MG63 (cell line): ENCODE measurements at places on chromosomes 16 and 17. TPM values are rescaled to one million over a fixed set of nuclear protein-coding genes. Genes with fewer than 3 reads are reported as not detected.

DNA sequence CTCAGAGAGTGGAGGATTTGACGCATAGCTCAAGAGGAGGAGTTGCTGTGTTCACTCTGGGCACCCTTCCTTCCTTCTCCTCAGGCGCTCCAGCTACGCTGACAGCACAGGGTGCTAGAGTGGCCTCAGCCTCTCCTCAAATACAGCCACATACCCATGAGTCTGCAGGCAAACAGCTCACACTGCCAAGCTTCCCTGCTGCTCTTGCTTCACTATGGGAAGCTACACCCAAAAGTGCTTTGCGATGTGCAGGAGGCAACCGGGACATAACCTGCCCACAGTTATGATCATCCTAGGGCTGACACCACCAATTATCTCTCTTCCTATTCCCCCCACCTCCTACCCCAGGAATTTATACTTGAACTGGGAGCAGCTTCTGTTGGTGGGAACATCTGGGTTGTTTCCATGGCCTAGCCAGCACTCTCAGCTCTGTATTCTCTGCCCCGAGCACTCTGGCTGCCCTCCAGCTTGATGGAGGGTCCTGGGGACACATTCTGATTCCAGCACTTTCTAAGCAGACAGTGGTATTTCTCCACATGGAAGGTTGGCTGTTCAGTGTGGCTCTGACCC is 40.3 kb upstream of the SREBF1 start:
- DNase-seq: peak; percentile 26

GRCh38 chr16:49698453-49698815 is 157.5 kb downstream of the ZNF423 start:
- DNase-seq: no peak

GRCh38 chr16:46836534-46837530 is 5.9 kb upstream of the C16orf87 start:
- no peak for DNase-seq

- no peak for DNase-seq
These were observed 14.2 kb downstream of the NFAT5 start for GRCh38 chr16:69579783-69580481.

DNA sequence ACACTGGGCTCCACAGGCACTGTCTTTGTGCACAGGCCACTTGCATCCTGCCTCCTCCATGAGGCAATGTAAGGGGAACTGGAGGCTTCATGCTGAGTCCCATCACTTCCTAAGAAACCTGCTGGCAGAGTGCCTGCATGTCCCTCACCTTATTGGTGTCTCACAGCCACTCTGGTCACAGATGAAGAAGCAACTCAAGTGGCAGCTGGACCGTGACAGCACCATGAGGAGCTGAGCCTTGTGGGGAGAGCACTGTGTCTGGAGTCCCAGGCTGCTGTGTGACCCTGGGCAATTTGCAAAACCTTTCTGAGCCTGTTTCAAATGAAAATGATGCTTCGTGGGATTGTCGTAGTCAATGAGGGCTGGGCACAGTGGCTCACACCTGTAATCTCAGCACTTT is 19.5 kb downstream of the ANKRD40 start:
- DNase-seq: no peak

DNA sequence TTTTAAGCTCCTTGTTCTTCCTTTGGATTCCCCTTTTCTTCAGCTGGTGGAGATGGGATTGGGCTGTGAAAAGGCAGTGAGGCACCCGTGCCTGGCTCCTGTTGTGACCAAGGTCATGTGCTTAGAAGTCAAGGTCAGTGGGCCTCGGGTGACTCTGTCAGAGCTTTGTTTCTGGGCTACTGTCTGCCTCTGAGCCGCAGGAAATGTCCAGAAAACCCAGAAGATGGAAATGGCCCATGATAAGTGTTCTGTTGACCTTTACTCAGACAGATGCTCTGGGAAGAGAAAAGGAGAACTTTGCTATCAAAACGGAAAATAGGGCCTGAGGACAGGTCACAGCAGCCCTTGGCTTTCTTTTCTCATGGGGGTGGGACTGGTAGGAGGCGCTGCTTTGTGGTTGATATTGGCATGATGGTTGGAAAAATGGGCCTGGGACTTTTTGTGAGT is 2.9 kb downstream of the ABCC1 start:
- no peak for DNase-seq

- no peak for DNase-seq
These were observed 3.3 kb downstream of the NLRP1 start for GRCh38 chr17:5580969-5581368.

GRCh38 chr16:72834499-72834898 is 213.4 kb downstream of the ZFHX3 start:
- no peak for DNase-seq

GRCh38 chr17:37737971-37738370 is 6.9 kb downstream of the HNF1B start:
- no peak for DNase-seq

DNA sequence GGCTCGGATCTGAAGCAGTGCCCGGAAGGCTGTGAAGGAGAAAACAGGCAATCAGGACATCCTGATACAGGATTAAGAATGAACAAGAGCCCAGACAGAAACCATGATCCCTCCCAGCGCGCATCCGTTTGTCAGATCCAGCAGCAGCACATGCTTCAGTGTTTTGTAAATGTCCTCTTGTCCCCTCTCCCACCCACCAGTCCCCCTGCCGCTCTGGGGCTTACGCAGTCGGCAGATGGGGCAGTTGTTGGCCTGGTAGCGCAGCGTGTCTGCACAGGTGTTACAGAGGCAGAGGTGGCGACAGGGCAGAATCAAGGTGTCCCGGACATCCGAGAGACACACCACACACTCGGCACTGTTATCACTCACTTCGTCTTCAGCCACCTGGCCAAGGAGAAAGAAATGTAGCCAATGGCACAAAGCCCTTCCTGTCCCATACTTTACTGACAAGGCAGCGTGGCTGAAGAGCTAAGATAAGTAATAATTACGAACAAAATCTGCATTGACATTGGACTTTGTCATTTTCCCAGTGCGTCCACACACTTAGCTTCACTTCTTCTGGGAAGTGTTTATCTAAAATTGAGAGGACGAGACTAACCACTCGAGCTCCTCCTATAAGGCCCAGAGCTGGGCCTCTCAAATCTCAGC is 20.7 kb upstream of the FOXJ1 start:
- no peak for DNase-seq

DNA sequence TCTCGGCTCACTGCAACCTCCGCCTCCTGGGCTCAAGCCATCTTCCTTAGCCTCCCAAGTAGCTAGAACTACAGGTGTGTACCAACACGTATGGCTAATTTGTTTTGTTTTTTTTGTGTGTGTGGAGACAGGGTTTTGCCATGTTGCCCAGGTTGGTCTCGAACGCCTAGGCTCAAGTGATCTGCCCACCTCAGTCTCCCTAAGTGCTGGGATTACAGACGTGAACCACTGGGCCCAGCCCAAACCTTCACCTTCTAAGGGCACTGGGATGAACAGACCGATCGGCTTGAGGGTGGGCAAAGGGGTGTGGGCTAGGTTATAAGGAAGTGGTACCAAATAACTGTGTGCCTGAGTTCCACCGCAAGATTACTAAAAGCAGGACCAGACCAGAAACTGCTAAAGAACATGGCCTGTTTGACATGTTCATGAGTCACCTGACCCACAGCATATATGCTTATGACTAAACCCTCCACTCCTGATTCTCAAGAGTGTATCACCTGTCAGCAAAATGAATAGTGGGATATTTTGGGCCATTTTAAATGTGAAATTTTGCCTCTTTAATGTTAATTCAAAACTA is 8.1 kb downstream of the TMEM97 start:
- DNase-seq: no peak

GRCh38 chr17:70365091-70365583 is 195.8 kb downstream of the KCNJ2 start:
- DNase-seq: no peak

- no peak for DNase-seq
These were observed 107.8 kb downstream of the CLEC16A start for GRCh38 chr16:11051879-11052808.

DNA sequence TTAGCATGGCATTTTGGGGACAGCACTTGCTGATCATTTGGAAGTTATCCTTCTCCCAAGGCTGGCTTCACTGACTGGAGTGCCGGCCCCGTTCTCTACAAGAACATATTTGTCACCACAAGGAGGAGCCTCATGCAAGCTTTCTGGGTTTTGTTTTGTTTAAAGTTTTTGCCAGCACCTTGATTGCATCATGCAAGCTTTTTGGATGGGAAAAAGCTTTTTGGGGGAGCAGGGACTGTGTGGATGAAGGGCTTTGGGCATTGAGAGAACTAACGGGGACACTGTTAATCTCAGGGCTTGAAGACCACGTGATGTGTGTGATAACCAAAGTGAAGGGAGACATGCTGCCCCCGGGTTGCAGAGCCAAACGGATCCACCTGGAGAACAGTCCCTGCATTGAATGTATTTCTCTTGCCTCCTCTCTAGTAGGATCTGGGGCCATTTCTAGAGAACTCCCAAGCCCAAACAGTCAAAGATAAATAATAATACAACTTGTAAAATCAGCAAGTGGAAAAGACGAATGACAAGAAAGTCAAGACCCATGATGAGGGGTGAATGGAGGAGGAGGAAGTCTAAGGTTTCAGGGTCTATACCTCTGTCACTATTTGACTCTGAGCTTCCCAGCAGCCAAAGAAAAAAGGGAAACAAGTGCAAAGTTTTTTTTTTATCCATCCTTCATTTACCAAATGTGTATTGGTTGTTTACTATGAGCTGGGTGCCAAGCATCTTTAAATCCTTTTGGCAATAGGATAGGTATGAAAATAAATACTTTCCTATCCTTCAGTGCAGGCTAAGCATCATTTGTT is 17.2 kb downstream of the TMEM114 start:
- DNase-seq: peak; percentile 16

DNA sequence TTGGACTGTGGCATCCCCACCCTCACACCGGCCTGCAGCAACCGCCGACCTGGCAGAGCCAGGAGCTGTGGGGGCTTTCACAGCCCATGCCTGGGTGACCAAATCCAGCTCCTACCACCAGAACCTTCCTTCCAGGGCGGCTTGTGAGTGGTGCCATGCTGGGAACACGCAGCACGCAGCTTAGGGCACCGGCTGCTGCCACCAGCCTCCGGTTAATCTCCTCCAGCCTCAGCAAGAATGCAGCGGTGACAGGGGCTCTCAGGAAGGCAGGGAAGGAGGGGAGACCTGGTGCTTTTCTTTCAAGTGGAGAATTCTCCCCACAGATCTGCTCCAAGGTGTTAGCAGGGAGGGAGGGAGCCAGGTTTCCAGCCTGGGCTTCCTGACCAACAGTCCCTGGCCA is 32.3 kb upstream of the ANKRD40CL start:
- no peak for DNase-seq

DNA sequence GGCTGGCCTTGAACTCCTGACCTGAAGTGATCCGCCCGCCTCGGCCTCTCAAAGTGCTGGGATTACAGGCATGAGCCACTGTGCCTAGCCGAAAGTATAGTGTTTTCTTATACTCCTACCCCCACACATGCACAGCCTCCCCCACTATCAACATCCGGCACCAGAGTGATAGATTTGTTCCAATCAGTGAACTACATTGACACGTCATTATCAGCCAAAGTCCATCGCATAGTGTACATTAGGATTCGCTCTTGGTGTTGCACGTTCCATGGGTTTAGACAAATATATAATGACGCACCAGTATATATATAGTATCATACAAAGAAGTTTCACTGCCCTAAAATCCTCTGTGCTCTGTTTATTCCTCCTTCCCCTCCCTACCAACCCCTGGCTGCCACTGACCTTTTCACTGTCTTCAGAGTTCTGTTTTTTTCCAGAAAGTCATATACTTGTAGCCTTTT is 11.9 kb upstream of the TM4SF5 start:
- no peak for DNase-seq

DNA sequence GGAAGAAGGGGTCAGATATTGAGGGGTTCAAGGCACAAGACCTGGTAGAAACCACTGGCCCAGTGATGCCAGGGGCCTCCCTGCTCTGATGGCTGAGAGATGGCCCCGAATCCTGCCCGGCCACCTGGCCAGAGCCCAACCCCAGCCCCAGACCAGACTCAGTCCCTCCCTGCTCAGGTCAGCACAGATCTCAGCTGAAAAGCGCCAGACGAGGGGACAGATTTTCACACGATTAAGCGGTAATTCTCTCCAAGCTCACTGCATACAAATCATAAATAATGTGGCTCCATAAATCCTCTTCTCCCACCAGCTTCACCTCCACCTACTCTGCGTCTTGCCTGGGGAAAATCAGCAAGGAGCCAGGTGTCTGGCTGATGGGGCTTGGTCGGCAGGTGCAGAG is 57.1 kb downstream of the ENGASE start:
- no peak for DNase-seq

- DNase-seq: no peak
These were observed 208.7 kb downstream of the MAP2K4 start for GRCh38 chr17:12229335-12229734.

- DNase-seq: no peak
These were observed 37.1 kb downstream of the MPRIP start for GRCh38 chr17:17079336-17079735.

DNA sequence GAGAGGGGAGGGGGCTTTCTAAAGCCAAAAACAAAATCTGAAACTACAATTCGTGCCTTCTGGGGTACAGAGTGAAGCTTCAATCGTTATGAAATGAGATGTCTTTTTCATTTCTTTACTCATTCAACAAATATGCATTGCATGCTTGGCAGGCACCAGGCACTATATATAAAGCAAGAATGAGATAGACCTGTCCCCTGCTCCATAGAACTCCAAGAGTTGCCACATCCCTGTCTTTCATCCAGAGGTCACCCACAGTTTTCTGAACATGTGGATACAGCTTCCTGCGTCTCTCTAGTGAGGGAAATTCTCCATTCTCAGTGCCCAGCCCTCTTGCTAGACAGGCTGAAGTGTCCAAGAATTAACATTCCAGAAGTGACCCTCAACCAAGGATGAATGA is 343.2 kb upstream of the MAF start:
- peak; percentile 2 for DNase-seq

GRCh38 chr16:30184891-30185682 is 1.7 kb downstream of the CORO1A start:
- no peak for DNase-seq

GRCh38 chr17:76540381-76541300 is 797 bp downstream of the PRCD start:
- DNase-seq: peak; percentile 98

GRCh38 chr16:13553453-13553985 is 366.4 kb upstream of the ERCC4 start:
- no peak for DNase-seq

DNA sequence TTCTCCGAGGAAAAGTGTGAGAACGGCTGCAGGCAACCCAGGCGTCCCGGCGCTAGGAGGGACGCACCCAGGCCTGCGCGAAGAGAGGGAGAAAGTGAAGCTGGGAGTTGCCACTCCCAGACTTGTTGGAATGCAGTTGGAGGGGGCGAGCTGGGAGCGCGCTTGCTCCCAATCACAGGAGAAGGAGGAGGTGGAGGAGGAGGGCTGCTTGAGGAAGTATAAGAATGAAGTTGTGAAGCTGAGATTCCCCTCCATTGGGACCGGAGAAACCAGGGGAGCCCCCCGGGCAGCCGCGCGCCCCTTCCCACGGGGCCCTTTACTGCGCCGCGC is at the start of gene ERBB2:
Gene ERBB2, plus strand, starts transcription at position 247 of the 330 bp plus-strand sequence. CDS start 175 bp downstream, outside the sequence.
- peak; percentile 89 for DNase-seq

- DNase-seq: peak; percentile 56
These were observed 666.2 kb downstream of the TOX3 start for GRCh38 chr16:51880776-51881175.

INTS2 gene
- 8.1 and 11.9 TPM in 2 replicates for total RNA-seq

CACNG5 gene
- not detected in 2 replicates for total RNA-seq

PDPK1 gene
- total RNA-seq: 6.6 and 7.6 TPM in 2 replicates

MSRB1 gene
- total RNA-seq: 99.5 and 116 TPM in 2 replicates

AXIN2 gene
- 2.6 and 9.0 TPM in 2 replicates for total RNA-seq

HOXB3 gene
- total RNA-seq: 2.1 and 4.6 TPM in 2 replicates

KRTAP9-1 gene
- total RNA-seq: not detected in 2 replicates

LLGL2 gene
- 0.39 and 3.9 TPM in 2 replicates for total RNA-seq

KRT222 gene
- 0.53 TPM in 1 of 2 replicates, not detected in the other for total RNA-seq

EFNB3 gene
- total RNA-seq: 0.53 TPM in 1 of 2 replicates, not detected in the other

TIMP2 gene
- 127 and 145 TPM in 2 replicates for total RNA-seq

HBA1 gene
- not detected in 2 replicates for total RNA-seq

FLYWCH1 gene
- total RNA-seq: 112 and 126 TPM in 2 replicates

ACSM2A gene
- total RNA-seq: not detected in 2 replicates
